ENCODE measurements at places on chromosomes 4 and X. TPM values are rescaled to one million over a fixed set of nuclear protein-coding genes. Genes with fewer than 3 reads are reported as not detected.
A peak's percentile ranks its signal among the peaks of the same experiment; 100 is the strongest.

DNA sequence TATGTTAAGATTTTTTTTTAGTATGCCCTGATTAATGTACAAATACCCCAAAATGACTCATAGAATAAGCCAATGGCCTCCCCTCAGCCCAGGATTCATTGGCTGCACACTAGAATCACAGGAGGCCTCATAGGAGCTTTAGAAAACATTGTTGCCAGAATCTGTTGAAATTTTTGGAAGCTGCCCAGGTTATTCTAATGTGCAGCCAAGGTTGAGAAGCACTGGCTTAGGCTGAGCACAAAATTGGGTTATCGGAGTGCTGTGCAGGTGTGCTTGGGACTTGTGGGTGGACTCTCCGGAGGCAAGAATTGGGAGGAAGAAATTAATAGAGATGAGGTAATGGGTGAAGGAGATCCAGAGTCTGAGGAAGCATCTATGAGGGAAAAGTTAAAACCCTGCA lies 41.3 kb upstream of the VCX start:
- DNase-seq: peak; percentile 4

DNA sequence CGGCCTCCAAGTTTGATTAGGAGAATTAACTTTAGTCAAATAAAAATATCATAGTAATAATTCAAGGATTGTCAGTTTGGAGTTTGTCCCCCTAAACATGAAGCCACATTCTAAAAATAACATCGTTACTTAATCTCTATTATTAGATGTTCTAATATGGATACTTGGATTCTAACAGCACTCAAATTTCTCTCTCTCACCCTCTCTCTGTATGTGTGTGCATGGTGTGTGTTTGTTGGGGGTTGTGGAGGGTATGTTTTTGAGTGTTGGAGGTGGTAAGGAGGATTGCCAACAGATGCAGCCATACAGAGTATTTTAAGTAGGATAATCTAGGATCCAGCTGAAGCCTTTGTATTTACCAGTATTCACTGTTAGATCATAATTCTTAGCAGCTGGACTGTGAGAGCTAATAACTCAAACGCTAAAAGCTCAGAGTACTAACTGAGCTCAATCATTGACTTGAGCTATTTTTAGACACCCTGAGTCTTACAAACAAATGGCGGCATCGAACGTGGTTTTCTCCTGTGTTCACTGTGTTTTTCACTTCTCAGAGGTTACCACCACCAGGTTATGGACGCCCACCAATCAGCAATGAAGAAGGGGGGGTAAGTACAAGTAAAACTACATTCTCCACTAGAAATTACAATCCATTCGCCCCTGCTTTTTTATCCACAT lies 8.8 kb downstream of the ENAM start:
- DNase-seq: no peak

DNA sequence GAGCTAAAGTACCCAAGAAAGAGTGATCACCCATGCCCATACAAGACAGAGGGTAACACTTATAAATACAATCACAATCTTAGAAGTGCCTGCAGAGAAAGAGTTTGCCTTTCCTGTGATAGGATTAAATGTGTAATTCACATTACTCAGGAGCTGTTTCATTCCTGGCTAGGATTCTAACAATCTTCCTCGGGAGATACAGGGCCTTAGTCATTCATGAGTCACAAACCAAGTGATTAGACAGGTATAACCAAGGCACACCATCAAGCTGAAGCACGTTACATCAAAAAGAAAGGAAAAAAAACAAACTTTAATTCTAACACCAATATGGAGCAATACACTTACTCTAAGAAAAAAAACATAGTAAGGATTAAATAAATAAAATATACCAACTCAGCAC lies 14.9 kb downstream of the ABCG2 start:
- DNase-seq: no peak

The MFAP3L gene
- polyA plus RNA-seq: 1.7 TPM

DNA sequence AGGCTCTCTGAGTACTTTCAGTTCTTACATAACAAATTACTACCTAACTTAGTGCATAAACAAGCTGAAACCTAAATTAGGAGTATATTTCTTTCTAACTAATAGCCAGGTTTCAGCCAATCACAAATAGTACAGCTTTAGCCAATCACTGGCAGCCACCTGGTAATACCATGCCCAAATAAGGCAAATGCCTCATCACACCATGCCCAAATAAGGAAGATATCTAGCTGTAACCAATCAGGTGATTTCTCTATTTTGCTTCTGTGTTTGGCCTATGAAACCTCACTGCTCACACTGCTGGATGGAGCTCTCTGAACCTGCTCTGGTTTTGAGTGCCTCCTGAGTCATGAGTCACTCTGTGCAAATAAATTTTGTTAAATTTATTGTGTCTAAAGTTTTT lies 113.5 kb downstream of the DDIT4L start:
- DNase-seq: no peak

The ADGRL3 gene
- polyA plus RNA-seq: 21.0 TPM

GRCh38 chr4:53935780-53936179 lies 128.6 kb downstream of the CHIC2 start:
- no peak for DNase-seq

The TIMM17B gene
- polyA plus RNA-seq: 38.2 TPM

DNA sequence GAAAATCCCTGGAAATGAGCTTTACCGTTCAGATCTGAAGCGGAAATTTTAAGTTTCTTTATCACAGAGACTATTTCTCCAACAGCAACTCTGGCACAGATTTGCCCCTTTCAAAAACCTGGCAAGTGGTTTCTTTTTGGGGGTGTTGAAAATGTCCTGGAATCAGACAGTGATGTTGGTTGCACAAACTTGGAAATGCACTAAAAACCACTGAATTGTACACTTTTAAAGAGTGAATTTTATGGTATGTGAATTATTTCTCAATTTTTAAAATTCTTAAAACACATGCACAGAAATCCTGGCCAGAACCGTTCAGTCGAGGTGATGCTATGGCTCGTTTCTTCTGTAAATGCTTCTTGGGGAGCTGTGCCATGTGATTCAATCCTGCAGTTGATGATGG lies 121.2 kb upstream of the RBPJ start:
- DNase-seq: no peak

DNA sequence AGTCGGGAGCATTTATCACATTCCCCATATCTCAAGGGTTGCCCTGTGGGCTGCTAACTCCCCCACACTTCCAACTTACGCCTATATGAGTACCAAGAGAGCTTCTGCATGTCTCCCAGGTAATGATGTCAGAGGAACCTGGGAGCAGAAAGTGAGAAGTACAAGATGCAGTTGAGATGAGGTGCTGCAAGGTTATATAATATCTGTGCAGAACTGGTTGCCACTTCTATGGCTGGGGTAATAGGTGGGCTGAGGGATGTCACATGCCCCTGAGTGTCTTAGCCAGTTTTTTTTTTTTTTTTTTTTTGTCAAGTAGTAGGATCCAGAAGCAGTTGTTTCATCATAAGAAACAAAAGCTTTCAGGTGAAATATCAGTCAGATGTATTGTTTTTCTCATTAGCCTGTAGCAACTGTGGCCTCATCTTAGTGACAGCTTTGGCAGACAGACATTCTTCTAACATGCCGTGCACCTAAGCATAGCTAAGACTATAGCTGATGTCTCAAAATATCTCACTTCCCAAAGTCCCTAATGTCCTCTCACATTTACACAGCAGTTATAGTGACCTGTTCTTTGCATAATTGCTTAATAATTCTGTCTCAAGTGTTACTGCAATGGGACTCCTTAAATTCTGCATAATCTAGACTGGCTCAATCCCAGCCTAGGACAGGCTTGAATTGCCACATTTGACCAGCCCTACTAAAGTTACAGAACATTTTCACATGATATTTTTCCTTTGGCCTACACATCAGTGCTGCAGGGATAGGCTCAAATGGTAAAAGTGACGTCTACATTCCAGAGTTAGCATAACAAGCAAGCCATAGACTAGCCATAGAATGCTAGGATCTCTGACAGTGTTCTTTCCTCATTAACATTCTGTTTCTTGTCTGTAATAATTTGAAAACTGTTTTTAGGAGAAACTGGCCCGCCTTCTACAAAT lies 17.9 kb upstream of the MAOB start:
- DNase-seq: no peak

GRCh38 chrX:959595-959994 lies 252.9 kb downstream of the CRLF2 start:
- DNase-seq: no peak

The GYPA gene
- polyA plus RNA-seq: 4.3 TPM

The N4BP2 gene
- polyA plus RNA-seq: 10.3 TPM

DNA sequence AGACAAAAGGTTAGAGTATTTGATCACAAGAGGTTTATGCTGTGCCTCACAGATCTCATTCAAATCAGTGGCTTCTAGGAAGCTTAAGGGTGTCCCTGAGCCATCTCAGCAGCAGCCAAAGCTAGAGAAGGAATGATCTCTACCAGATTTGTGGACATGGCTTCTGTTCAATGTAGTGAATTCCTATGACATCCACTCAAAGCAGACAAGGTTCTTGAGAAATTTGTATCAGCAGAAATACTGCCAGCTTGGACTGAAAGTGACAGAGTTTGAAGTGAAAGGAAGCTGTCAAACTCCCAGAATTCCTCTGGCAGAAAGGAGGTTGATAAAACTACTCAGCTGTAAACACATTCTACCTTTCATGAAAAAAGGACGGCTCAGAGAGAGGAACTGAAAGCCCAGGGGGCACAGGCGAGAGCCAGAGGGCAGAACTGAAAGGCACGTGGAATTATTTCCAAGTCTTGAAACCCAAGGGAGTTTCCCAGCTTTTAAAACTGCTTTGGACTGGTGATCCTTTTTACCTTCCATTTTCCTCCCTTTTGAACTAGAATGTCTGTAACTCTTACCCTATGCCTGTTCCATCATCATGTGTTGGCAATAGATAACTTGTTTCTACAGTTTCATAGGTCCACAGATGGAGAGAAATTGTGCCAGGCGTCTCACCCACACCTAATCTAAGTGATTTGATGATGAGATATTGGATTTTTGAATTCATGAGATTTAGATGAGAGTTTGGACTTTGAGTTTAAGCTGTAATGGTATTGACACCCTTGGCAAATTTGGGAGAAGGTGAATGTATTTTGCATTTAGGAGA lies 14.5 kb upstream of the MED14 start:
- DNase-seq: no peak
